ENCODE measurements at places on chromosomes 13 and 19.
A peak's percentile ranks its signal among the peaks of the same experiment; 100 is the strongest.

GRCh38 chr13:27621366-27622101, at the start of gene POLR1D:
POLR1D (plus strand) TSS chr13:27621892; CDS start chr13:27621984, 92 bp downstream.
- DNase-seq, result peak; percentile 69

DNA sequence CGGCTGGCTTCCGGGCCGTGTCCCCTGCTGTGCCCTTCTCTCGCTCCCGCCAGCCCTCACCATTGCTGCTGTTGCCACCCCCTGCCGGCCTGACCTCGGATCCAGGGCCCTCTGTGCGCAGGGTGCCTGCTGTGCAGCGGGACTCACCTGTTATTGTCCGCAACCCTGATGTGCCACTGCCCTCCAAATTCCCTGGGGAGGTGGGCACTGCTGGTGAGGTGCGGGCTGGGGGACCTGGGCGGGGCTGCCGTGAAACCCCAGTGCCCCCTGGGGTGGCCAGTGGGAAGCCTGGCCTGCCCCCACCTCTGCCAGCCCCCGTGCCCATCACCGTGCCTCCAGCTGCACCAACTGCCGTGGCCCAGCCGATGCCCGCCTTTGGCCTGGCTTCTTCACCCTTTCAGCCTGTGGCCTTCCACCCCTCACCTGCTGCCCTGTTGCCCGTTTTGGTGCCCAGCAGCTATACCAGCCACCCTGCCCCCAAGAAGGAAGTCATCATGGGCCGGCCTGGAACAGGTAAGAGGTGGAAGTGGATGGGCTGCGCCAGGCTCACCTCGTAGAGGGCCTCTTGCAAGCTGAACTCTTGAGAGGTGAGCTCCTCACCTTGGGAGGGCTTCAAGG, 5.1 kb downstream of the CIC start:
- DNase-seq, result no peak

GRCh38 chr19:33418871-33419787, 45.6 kb downstream of the CEBPG start:
- no peak for DNase-seq

- DNase-seq, result no peak
Measured at GRCh38 chr19:3348042-3348441, 18.3 kb upstream of the NFIC start.

DNA sequence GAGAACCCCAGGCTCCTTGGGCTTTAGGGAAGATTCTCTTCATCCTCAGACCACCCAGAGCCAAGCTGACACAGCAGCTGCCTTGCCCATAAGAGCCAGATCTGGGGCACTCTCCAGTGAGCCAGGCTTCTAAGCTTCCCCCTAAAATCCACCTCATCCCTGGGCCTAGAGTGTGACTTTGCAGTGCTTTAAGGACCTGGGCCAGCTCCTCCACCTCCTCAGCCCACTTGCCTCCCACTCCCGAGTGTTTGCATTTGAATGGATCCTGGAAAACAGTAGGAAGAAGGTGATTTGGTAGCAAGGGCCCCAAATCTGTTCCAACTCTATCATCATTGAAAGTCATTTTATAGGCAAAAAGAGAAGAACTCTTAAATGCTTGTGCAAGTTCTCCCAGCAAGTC, 108.7 kb upstream of the UBL3 start:
- no peak for DNase-seq

DNA sequence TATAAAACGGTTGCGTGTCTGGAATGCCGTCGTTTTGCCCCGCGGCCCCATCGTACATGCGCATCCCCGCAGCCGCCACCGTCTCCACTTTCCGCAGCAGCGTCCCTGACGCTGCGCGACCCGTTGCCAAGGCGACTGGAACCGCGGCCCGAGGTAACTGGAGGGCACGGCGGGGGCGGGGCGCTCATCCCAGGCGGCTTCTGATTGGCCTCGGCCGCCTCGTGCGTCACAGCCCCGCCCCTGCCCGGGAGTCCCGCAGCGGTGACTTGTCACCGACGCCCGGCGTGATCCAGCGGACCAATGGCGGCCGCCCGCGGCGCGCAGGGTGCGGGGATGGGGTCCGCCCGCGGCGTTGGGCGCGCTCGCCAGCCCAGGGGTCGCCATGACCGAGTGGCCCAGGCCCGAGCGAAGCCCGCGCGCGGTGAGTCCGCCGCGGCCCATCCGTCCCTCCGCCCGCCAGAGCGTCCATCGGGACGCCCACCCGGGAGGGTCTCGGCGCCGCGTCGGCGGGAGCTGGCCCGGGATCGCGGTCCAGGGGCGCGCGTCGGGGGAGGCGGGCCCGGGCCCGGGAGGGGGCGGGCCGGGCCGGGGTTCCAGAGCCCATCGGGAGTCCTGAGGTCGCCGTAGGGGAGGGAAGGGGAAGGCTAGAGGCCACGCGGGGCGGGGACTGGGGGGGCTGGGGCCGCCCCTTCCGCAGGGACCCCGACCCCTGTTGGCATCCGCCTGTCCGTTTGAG, at the start of gene ZSCAN1:
Gene ZSCAN1, plus strand, starts transcription at position 285 of the 736 bp plus-strand sequence. CDS start 3,812 bp downstream, outside the sequence.
- DNase-seq, result peak; percentile 83

- peak; percentile 50 for DNase-seq
Measured at GRCh38 chr13:99311748-99312492, 4.7 kb upstream of the GPR183 start.

Measured in fibroblast of gingiva (primary cell).